ENCODE measurements at places on chromosomes 1 and 21. TPM values are rescaled to one million over a fixed set of nuclear protein-coding genes. Genes with fewer than 3 reads are reported as not detected.
A peak's percentile ranks its signal among the peaks of the same experiment; 100 is the strongest.

NBPF6 gene
- total RNA-seq, result not detected

DNA sequence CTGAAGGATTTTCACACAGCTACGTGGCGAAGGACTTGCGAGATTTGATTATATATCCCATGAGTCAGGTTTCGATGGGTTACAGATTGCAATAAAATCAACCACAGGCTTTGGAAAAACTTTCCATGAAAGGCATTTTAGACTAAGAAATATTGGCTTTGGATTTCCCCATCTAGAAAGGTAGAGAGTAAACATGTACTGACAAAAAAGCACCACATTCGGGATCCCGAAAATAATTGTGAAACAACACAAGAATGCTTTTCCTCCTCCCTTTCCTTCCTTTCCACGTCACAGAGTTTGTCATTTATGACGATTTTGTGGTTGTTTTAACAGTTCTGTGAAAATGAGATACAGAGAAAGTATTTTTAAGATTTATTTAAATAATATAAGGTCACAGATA lies 38.5 kb downstream of the TGFB2 start:
- H3K4me3 ChIP-seq, result no peak overlapping the region
- no peaks in the 10 kb centered on the region for H3K36me3 ChIP-seq
- H3K27ac ChIP-seq, result no peak overlapping the region
- no peak for DNase-seq
- no peaks in the 10 kb centered on the region for H3K4me1 ChIP-seq
- H3K27me3 ChIP-seq, result no peaks in the 10 kb centered on the region

DNA sequence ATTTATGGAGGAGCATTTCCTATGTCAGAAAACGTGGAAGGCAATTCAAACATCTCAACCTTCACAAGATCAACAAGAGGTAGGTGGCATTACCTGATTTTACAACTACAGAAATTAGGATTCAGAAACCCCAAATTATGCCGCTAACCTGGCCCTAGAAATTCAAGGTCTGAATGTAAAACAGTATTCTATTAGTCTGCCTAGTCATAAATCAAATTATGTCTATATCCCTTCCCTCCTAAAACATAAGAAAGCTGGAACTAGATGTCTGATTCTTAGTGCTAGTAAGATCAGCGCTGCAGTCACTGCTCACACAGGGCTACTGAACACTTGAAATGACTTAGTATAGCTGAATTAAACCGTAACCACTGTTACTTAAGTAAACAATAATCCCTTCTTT lies 1.4 kb downstream of the TOMM20 start:
- peak overlapping the region; percentile 75 for H3K4me3 ChIP-seq
- no peaks in the 10 kb centered on the region for H3K27me3 ChIP-seq
- no peak overlapping the region for H3K27ac ChIP-seq
- H3K4me1 ChIP-seq, result peaks cover 3% of the 10 kb centered on the region

GPR25 gene
- total RNA-seq, result not detected
